Fibroblast of skin of back (primary cell): ENCODE measurements at places on chromosomes 3 and 15.

- no peak for DNase-seq
Observed at GRCh38 chr3:183131186-183131725, 31.3 kb downstream of the LAMP3 start.

GRCh38 chr3:173066044-173067004 is 74.7 kb downstream of the SPATA16 start:
- DNase-seq: peak; percentile 68

DNA sequence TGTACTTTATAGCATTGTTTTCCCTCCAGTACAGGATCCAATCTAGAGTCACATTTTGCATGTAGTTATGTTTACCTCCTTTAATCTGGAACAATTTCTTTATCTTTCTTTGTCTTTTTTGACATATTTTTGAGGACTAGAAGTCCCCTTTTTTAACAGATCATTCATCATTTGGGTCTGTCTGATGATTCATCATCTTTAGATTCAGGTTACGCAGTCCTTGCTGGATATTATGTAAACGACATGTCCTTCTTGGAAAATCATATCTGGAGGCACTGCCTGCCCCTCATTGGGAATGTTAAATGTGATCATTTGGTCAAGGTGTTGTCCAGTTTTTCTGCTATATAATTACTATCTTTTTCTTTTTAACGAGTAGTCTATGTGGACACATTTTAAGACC is 18.3 kb downstream of the TGM4 start:
- peak; percentile 59 for DNase-seq

DNA sequence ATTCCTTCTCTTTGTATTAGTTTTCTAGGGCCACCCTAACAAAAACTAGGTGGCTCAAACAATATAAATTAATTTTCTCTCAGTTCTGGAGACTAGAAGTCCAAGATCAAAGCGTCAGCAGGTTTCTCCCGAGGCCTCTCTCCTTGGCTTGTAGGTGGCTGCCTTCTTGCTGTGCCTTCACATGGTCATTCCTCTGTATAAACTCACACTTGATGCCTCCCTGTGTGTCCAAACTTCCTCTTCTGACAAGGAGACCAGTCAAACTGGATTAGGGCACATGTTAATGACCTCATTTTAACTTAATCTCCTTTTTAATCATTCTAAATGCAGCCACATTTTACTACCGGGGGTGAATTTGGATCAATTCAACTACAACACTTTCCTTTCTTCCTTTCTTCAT is 691.1 kb downstream of the DIPK2A start:
- no peak for DNase-seq

- no peak for DNase-seq
Observed at GRCh38 chr3:136437043-136437442, 186.9 kb downstream of the PCCB start.
